ENCODE measurements at places on chromosomes 5 and 9. TPM values are rescaled to one million over a fixed set of nuclear protein-coding genes. Genes with fewer than 3 reads are reported as not detected.

- no peaks in the 10 kb centered on the region for H3K36me3 ChIP-seq
- H3K4me1 ChIP-seq = peaks cover 36% of the 10 kb centered on the region
- H3K27ac ChIP-seq = peak overlapping the region; percentile 75
- DNase-seq = peak; percentile 30
- peaks cover 4% of the 10 kb centered on the region for H3K27me3 ChIP-seq
- no peak overlapping the region for H3K4me3 ChIP-seq
Observed at GRCh38 chr9:71638627-71639026, 129.7 kb downstream of the CEMIP2 start.

DNA sequence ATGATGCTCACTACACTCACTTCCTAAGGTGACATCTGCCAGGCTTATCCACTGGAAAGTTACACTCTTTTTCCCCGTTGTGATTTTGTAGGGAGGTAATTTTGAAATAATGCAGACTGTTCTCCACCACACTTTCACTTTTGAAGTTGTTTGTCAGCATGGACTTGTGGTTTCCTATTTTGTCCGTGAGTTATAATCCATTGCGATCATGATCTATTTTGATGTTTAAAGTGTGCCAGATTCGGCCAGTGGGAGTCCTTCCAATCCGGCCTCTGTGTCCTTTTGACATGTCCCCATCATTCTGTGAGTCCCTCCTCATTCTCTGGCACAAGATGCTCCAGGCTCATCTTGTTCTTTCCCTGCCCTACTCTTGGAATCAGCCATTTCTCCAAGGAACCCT is 211.3 kb upstream of the KLF4 start:
- no peak overlapping the region for H3K4me3 ChIP-seq
- no peaks in the 10 kb centered on the region for H3K36me3 ChIP-seq
- H3K4me1 ChIP-seq = no peaks in the 10 kb centered on the region
- H3K27me3 ChIP-seq = no peaks in the 10 kb centered on the region
- no peak overlapping the region for H3K27ac ChIP-seq

Gene DRD1
- not detected for total RNA-seq

Gene PTGER4
- total RNA-seq = 57.3 TPM

GRCh38 chr5:141484641-141485311 is at the start of gene PCDHGC4:
TSS of gene PCDHGC4 (plus strand) at chr5:141485030. CDS start at chr5:141485174, 144 bp downstream.
- H3K27me3 ChIP-seq = peaks cover 47% of the 10 kb centered on the region
- H3K4me3 ChIP-seq = no peak within 1 kb of the TSS
- no peaks in the 10 kb centered on the region for H3K36me3 ChIP-seq
- H3K27ac ChIP-seq = no peak within 1 kb of the TSS
- DNase-seq = no peak

Gene RNF183
- not detected for total RNA-seq

DNA sequence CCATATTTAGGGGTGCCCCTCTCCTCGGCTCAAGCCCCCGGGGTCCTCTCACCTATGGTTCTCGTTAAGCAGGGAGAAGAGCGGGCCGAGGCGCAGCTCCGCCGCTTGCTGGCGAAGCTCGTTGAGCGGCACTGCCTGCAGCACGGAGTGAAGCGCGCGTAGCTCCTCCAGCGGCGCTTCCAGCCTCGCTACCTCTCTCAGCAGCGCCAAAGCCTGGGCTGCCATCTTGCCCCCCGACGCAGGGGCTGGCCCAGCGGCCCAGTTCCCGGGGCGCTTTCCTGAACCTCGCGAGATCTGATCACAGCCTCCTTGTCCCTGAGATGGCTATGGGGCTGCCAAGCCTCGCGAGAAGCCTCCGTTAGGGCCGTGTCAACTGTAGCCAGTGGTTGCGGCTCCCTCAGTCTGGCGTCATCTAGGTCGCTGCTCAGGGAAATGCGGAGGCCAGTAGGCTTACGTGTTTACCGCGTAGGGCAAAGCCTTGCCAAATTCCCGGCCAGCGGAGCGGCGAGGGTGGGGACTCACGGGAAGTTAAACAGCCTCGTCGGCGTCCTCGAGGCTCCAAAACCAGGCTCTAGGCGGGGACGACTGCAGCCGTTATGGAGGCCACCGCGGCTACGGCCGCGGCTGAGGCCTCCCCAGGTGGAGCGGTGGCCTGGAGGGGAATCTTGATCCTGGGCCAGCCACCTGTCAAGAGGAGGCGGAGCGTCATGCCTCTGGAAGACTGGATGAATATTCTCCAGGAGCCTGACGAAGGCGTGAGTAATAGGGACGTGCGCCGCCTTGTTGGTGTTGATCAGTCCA is at the start of gene PSMD5:
TSS of gene PSMD5 (minus strand) at position 238 of the 801 bp plus-strand sequence. CDS start at position 225, 13 bp downstream.
- peak within 1 kb of the TSS; percentile 98 for H3K4me3 ChIP-seq
- DNase-seq = peak; percentile 98
- H3K36me3 ChIP-seq = peaks cover 42% of the 10 kb centered on the region
- peak within 1 kb of the TSS; percentile 96 for H3K27ac ChIP-seq
- no peaks in the 10 kb centered on the region for H3K27me3 ChIP-seq

Gene TAF11L10
- total RNA-seq = not detected

Gene LOX
- total RNA-seq = not detected

DNA sequence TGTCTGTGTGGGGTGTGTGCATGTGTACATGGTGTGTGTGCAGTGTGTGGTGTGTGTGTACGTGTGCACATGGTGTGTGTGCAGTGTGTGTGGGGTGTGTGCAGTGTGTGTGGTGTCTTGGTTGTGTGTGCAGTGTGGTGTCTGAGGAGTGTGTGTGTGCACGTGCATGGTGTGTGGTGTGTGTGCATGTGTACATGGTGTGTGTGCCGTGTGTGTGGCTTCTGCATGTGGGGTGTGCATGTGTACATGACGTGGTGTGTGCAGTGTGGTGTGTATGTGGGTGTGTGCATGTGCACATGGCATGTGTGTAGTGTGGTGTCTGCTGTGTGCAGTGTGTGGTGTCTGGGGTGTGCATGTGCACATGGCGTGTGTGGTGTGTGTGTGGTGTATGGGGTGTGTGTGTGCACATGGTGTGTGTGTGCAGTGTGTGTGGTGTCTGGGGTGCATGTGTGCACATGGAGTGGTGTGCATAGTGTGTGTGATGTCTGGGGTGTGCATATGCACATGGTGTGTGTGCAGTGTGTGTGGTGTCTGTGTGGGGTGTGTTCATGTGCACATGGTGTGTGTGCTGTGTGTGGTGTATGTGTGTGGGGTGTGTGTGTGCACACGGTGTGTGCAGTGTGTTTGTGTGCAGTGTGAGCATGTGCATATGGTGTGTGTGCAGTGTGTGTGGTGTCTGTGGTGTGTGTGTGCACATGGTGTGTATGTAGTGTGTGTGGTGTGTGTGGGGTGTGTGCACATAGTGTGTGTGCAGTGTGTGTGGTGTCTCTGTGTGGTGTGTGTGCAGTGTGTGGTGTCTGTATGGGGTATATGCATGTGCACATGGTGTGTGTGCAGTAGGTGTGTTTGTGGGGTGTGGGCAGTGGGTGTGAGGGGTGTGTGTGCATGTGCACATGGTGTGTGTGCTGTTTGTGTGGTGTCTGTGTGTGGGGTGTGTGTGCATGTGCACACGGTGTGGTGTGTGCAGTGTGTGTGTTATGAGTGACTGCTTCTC is 40.6 kb upstream of the ZNG1F start:
- H3K36me3 ChIP-seq = no peaks in the 10 kb centered on the region
- no peaks in the 10 kb centered on the region for H3K27me3 ChIP-seq
- DNase-seq = no peak

Gene SEMA4D
- total RNA-seq = 388 TPM

DNA sequence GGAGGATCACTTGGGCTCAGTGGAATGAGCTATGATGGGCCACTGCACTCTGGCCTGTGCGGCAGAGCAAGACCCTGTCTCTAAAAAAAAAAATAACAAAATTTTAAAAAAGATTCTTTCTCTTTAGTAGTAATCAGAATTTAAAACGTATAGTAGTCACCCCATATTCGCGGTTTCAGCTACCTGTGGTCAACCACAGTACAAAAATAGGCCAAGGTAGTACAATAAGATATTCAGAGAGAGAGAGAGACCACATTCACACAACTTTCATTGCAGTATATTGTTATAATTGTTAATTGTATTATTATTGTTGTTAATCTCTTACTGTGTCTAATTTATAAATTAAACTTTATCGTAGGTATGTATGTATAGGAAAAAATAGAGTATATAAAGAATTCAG is 18.7 kb downstream of the INIP start:
- H3K36me3 ChIP-seq = peaks cover 20% of the 10 kb centered on the region
- H3K27me3 ChIP-seq = no peaks in the 10 kb centered on the region
- H3K4me3 ChIP-seq = no peak overlapping the region
- H3K4me1 ChIP-seq = peaks cover 14% of the 10 kb centered on the region
- no peak for DNase-seq

Gene SPATA31C1
- not detected for total RNA-seq

Gene TMC1
- not detected for total RNA-seq

Gene CD72
- 8.3 TPM for total RNA-seq

Gene TSSK1B
- total RNA-seq = not detected

Gene GADD45G
- 37.2 TPM for total RNA-seq

GRCh38 chr9:27090711-27091110 is 18.3 kb upstream of the TEK start:
- H3K27ac ChIP-seq = no peak overlapping the region
- H3K4me1 ChIP-seq = peaks cover 6% of the 10 kb centered on the region
- H3K4me3 ChIP-seq = no peak overlapping the region
- no peak for DNase-seq
- H3K27me3 ChIP-seq = peaks cover 7% of the 10 kb centered on the region

GRCh38 chr5:72812488-72812887 is 4.0 kb upstream of the TNPO1 start:
- no peak for DNase-seq
- H3K4me3 ChIP-seq = no peak overlapping the region
- H3K4me1 ChIP-seq = peaks cover 11% of the 10 kb centered on the region
- H3K36me3 ChIP-seq = no peaks in the 10 kb centered on the region

Gene SAP30L
- total RNA-seq = 44.4 TPM

Gene C9
- not detected for total RNA-seq

DNA sequence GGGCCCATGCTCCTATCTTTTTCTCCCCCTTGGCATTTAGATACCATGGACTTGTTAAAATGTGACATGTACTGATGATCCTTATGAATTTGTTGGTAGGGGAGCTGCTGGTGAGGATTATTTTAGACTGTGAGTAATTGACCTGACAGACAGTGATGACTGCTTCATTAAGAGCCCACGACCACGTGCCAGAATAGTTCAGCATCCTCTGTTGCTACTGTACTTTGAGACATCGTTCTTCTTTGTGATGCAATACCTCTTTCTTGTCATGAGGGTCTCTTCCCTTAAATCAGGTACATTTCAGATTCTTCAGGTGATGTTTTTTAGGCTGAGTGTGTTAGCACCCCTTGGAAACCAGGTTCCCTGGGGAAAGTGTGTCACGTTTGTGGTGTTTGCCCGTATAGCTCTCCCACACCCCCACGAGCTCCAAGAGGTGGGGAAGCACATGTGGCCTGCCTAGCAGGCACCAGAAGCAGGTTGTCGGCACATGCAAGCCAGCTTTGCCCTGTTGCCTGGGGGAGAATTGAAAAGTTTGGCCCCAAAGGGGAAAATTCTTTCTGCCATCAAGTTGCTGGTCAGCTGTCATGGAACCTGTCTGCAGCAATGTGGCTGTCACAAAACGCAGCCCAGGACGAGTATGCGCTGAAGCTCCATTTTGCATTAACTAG is 25.1 kb downstream of the QRFP start:
- H3K4me3 ChIP-seq = no peak overlapping the region
- H3K4me1 ChIP-seq = peaks cover 4% of the 10 kb centered on the region
- no peak for DNase-seq
- no peaks in the 10 kb centered on the region for H3K27me3 ChIP-seq

Gene C9orf50
- not detected for total RNA-seq

GRCh38 chr9:116959809-116960208 is 272.7 kb downstream of the TRIM32 start:
- no peak for DNase-seq
- no peaks in the 10 kb centered on the region for H3K4me1 ChIP-seq
- peaks cover 3% of the 10 kb centered on the region for H3K27me3 ChIP-seq

- no peaks in the 10 kb centered on the region for H3K4me1 ChIP-seq
- no peaks in the 10 kb centered on the region for H3K27me3 ChIP-seq
- no peaks in the 10 kb centered on the region for H3K36me3 ChIP-seq
- no peak overlapping the region for H3K27ac ChIP-seq
- no peak for DNase-seq
Observed at GRCh38 chr9:76846297-76846696, 59.6 kb downstream of the PRUNE2 start.

DNA sequence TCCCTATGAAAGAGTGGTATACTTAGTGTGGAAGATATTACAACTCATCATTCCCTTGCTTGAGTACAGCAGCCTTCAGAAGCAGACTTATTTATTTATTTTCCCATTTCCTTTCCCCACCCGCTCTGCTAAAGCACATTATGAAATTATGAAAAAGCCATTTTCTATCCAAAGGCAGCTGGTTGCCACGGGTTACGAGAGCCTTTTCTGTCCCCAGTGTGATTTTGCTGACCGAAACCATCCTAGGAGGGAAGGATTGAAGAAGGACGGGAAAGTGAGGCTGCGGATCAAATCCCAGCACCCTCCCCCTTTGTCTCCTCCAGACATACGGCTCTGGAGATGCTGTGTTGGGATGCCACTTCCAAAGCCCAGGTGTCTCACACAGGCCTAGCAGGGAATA is 246.9 kb downstream of the TLR4 start:
- H3K27ac ChIP-seq = no peak overlapping the region
- no peak for DNase-seq
- H3K27me3 ChIP-seq = no peaks in the 10 kb centered on the region
- H3K4me1 ChIP-seq = no peaks in the 10 kb centered on the region

Gene PRKACG
- not detected for total RNA-seq

Gene LRRC19
- total RNA-seq = not detected

GRCh38 chr9:22039258-22039657 is 30.2 kb upstream of the CDKN2B start:
- H3K36me3 ChIP-seq = peaks cover 1% of the 10 kb centered on the region
- no peak for DNase-seq
- H3K4me1 ChIP-seq = peaks cover 41% of the 10 kb centered on the region
- H3K27ac ChIP-seq = no peak overlapping the region
- H3K27me3 ChIP-seq = peaks cover 34% of the 10 kb centered on the region

GRCh38 chr5:76391014-76391413 is 12.1 kb upstream of the IQGAP2 start:
- no peak overlapping the region for H3K4me3 ChIP-seq
- peaks cover 1% of the 10 kb centered on the region for H3K36me3 ChIP-seq
- H3K27ac ChIP-seq = no peak overlapping the region
- peaks cover 5% of the 10 kb centered on the region for H3K27me3 ChIP-seq

- H3K27ac ChIP-seq = no peak overlapping the region
- H3K4me1 ChIP-seq = no peaks in the 10 kb centered on the region
- no peak overlapping the region for H3K4me3 ChIP-seq
- peaks cover 26% of the 10 kb centered on the region for H3K27me3 ChIP-seq
- no peak for DNase-seq
Observed at GRCh38 chr9:137168573-137168903, 1.3 kb downstream of the LRRC26 start.

DNA sequence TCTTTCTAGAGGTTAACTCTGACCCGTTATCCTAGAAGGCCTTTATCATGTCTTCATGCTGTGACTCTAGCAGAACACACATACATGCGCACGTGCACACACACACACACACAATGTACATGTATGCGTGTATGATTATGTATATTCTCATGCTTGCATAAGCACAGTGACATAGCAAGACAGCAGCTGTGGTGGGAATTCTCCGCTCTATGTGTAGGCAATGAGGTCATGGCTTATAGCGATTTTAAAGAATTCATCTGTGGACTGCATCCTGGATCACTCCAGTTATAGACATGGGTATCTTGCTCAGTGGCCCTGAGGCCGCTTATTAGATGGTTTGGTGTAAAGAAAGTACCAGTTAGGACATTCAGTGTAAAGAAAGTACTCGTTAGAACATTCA is 106.2 kb downstream of the FBXL7 start:
- H3K4me1 ChIP-seq = no peaks in the 10 kb centered on the region
- no peaks in the 10 kb centered on the region for H3K36me3 ChIP-seq
- no peak for DNase-seq
- no peaks in the 10 kb centered on the region for H3K27me3 ChIP-seq

All from activated T-helper 1 cell treated with anti-CD3 and anti-CD28 coated beads, Interleukin-12 subunit alpha, Interleukin-12 subunit beta, Interleukin-2, Interleukin-4 antibody, amounts not matched to agents 30 ng/mL and 10 ng/mL and 1 ng/mL, durations not matched to agents 14 hours and 24 hours and 36 hours (primary cell).